ENCODE measurements at places on chromosomes 12 and 14.

DNA sequence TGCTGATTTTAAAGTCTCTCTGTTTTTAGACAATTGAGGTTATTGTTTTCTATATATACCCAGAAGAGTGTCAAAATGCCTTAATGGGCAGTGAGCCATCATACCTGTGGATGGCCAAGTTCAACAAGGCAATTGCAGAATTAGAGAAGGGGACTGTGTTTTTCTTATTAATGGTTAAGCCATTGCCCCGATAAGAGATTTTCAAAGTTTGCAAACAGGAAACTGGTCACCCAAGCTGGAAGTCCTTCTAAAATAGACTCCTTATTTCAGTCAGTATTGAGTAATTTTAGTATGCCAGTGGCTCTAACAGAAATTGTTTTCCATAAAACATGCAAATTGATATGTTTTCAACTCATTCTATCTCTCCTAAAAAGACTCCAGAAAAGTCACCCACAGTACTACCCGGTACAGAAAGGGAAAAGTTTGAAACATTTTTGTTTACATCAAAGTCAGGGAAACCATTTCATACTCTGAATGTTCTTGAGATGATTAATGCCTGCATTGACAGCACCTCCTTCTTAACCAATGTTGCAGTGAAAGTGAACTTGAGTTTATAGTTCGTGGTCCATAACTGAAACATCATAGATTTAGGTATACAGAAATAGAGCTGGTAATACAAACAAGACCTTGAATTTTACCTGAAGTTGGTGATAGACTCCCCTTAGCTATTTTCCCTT, 191.1 kb downstream of the TMX1 start:
- no peaks in the 10 kb centered on the region for H3K27me3 ChIP-seq
- H3K36me3 ChIP-seq = no peaks in the 10 kb centered on the region
- H3K27ac ChIP-seq = no peak overlapping the region
- no peak overlapping the region for H3K4me3 ChIP-seq

- no peak for DNase-seq
- H3K4me1 ChIP-seq = no peaks in the 10 kb centered on the region
- no peaks in the 10 kb centered on the region for H3K27me3 ChIP-seq
- no peaks in the 10 kb centered on the region for H3K36me3 ChIP-seq
- no peak overlapping the region for H3K27ac ChIP-seq
- H3K4me3 ChIP-seq = no peak overlapping the region
Measured at GRCh38 chr12:78229591-78230101, 399.0 kb downstream of the NAV3 start.

DNA sequence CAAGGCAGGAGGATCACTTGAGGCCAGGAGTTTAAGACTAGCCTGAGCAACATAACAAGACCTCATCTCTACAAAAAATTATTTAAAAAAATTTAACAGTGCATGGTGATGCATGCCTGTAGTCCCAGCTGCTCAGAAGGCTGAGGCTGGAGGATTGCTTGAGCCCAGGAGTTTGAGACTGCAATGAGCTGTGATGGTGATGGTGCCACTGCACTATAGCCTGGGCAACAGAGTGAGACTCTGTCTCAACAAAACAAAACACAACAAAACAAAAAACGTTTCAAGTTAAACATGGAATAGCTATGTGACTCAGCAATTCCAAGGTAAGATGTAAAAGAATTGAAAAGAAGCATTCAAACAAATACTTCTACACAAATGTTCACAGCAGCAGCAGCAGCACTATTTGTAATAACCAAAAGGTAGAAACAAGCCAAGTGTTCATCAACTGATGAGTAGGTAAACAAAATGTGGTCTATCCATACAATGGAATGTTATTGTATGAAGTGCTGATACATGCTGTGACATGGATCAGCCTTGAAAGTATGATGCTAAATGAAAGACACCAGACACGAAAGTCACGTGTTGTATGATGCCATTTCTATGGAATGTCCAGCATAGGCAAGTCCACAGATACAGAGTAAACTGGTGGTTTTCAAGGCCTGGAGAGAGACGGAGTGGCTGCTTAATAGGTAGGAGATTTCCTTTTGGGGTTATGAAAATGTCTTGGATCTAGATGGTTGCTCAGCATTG, 31.4 kb downstream of the CFAP251 start:
- DNase-seq = no peak
- H3K36me3 ChIP-seq = no peaks in the 10 kb centered on the region
- H3K4me1 ChIP-seq = no peaks in the 10 kb centered on the region
- no peaks in the 10 kb centered on the region for H3K27me3 ChIP-seq
- no peak overlapping the region for H3K27ac ChIP-seq

- H3K27ac ChIP-seq = no peak overlapping the region
- no peaks in the 10 kb centered on the region for H3K36me3 ChIP-seq
- DNase-seq = no peak
- H3K4me1 ChIP-seq = no peaks in the 10 kb centered on the region
- H3K4me3 ChIP-seq = no peak overlapping the region
Measured at GRCh38 chr12:5884866-5885265, 60.2 kb downstream of the ANO2 start.
